Liver (tissue), 10 donors: ENCODE measurements at places on chromosomes 1 and 21.

GRCh38 chr1:20255666-20256065 lies 35.0 kb upstream of the VWA5B1 start:
- no peak for DNase-seq

- DNase-seq = no peak
Observed at GRCh38 chr1:10623686-10624145, 149.0 kb downstream of the PEX14 start.

GRCh38 chr1:158089925-158090637 lies 90.6 kb upstream of the CD1D start:
- no peak for DNase-seq

DNA sequence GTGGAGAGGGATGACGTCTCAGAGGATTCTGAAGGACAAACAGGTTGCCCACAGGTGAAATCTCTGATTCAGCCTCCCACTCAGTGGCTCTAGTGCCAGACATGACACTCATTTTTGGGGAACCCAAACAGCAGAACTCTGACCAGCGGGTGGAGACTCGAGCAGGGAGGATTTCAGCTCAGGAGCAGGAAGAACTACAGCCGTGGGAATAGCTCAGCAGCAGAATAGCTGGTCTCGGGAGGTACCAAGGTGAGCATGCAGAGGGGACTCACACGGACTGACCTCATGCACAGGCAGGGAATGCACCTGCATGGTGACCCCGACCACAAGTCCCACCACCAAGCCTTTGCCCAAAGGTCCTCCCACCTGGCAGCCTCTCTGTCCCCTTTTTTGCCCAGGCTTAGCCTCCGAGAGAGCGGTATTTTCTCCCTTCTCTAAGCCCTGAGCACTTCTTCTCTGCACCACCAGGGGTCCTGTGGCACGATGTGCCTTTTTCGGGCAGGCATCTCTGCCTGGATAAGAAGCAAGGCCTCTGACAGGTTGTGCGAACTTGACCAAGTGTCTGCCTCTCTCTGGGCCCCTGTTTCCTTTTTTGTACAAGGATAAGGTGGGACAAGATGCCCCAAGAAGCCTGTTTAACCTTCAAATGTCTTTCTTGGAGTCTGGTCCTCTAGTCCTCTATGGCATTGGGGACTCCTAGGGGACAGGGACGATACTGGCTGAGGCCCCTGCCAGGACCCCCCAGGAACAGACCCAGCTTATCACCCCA lies 8.8 kb upstream of the FGR start:
- DNase-seq = peak; percentile 49

DNA sequence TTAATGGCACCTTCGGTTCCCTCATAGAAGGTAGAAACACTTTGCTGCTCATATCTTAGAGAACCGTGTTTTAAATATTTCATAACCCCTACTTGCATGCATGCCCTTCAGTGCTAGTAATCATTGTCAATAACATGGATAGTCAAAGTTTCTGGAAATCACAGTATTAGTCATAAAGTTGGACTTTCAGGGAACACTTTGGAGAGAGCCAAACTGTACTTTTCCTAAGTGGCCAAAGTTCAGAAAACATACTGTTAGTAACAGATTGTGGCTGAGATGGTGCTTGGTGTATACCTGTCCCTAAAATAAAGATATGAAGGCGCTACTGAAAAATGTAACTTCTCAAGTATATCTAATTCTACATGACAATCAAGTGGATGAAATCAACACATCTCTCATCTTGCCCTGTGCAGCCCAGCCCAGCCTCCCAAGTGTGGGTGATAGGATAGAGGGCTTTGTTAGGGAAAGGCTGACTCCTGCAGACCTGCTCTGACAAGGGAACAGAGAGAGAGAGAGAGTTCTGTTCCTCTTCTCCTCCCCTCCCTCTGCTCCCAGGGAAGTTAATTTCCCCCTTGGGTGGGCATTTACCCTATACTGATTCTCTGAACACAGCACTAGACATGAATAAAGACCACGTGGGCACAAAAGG lies 14.4 kb downstream of the MYOC start:
- no peak for DNase-seq
